ENCODE measurements at places on chromosomes 11 and 22. TPM values are rescaled to one million over a fixed set of nuclear protein-coding genes. Genes with fewer than 3 reads are reported as not detected.

- ATAC-seq = no peak
Measured at GRCh38 chr11:66547662-66548009, 933 bp downstream of the ACTN3 start.

- ATAC-seq = no peak
Measured at GRCh38 chr22:48893288-48894063, 934.2 kb downstream of the BRD1 start.

DNA sequence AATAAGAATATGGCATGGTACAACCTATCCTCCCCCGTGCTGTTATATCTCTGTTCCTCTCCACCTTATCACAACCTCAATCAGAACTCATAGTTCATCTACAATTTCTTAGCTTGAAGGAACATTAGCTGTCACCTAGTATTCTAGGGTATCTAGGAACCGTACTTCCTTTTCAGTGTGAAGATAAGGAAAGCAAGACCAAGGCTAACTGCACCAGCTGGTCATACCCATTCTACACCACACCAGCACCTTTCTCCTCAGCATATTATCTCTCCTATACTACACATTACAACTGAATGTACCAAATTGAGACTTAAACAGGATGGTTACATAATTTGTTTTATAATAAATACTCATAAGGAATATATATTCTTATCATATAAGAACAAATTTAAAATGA, 73.1 kb downstream of the ARHGAP32 start:
- no peak for ATAC-seq

DNA sequence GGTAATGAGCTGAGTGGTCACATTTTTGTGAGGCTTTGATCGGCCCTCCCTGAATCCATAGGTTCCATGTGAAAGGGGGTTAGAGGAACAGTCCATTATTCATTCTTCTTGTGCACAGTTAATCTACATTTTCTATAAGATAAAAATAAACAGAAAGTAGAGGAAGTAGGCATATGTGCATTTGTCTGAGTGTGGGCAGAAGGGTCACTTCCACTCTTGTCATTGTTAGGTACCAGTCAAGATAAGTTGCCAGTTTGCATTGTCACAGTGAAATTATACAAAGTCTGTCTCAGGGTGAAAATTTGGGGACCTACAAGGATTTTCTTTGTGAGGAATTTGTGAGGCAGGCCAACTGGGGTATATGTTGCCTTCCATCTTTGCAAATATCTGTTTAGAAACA, 4.6 kb upstream of the APOL4 start:
- ATAC-seq = no peak

- peak; percentile 90 for ATAC-seq
Measured at GRCh38 chr22:27726686-27727449, 74.7 kb downstream of the MN1 start.

- ATAC-seq = no peak
Measured at GRCh38 chr22:48047722-48048500, 1285.5 kb downstream of the TBC1D22A start.

DNA sequence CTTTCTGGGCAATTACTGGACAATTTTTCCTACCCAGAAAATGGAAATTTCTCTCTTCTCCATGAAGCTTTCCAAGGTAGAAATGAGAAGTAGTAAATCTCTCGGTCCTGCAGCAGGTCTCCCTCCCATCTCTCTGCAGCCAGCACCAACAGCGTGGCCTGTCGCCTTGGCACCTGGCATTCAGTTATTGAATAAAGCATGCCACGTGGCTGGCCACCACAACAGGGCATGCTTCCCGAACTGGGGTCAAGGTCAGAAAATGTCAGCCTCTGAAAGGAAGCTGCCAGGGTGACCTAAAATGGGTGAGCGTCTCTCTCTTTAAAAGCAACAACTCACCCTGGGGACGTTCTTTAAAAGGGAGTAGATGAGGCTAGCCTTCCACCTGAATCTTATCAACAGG, 14.0 kb downstream of the CACNG2 start:
- no peak for ATAC-seq

- ATAC-seq = no peak
Measured at GRCh38 chr11:126963115-126963514, 37.5 kb downstream of the KIRREL3 start.

- no peak for ATAC-seq
Measured at GRCh38 chr11:35848616-35849015, 95.2 kb upstream of the LDLRAD3 start.

- peak; percentile 48 for ATAC-seq
Measured at GRCh38 chr11:20070459-20070858, 89.8 kb downstream of the DBX1 start.

GRCh38 chr22:46374663-46375474, 39.4 kb downstream of the TRMU start:
- no peak for ATAC-seq

DNA sequence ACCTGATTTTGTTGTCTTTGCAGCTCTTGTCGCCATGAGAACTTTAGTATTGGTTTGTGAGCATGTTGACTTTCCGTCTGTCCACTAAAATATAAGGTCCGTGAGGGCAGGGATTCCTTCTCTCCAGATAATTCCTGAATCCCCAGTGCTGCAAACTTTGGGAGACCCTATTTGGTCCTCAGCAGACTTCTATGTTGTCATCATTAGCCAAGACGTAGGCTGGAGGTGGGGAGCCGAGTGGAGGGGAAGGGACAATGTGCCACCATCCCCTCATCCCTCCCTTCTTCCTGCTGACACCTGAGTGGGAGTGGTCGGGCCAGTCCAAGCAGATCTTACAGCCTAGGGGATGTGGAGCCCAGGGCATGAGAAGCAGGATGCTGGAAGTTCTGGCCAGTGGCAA, 690.6 kb downstream of the TBC1D22A start:
- ATAC-seq = no peak

UPK3A gene
- not detected for total RNA-seq

RAB39A gene
- 7.8 TPM for total RNA-seq

KRTAP5-11 gene
- total RNA-seq = 0.62 TPM

LRFN4 gene
- 29.7 TPM for total RNA-seq

C22orf31 gene
- not detected for total RNA-seq

FOLR3 gene
- not detected for total RNA-seq

F2 gene
- total RNA-seq = 1.1 TPM
